Natural killer cell treated with Interleukin-12 subunit alpha and Interleukin-12 subunit beta and Interleukin-15 and Interleukin-18, amount 100 ng/mL, for 72 hours (primary cell): ENCODE measurements at places on chromosomes 4 and X.

- no peak for DNase-seq
These were observed 46.4 kb downstream of the PAGE2 start for GRCh38 chrX:55135171-55135570.

DNA sequence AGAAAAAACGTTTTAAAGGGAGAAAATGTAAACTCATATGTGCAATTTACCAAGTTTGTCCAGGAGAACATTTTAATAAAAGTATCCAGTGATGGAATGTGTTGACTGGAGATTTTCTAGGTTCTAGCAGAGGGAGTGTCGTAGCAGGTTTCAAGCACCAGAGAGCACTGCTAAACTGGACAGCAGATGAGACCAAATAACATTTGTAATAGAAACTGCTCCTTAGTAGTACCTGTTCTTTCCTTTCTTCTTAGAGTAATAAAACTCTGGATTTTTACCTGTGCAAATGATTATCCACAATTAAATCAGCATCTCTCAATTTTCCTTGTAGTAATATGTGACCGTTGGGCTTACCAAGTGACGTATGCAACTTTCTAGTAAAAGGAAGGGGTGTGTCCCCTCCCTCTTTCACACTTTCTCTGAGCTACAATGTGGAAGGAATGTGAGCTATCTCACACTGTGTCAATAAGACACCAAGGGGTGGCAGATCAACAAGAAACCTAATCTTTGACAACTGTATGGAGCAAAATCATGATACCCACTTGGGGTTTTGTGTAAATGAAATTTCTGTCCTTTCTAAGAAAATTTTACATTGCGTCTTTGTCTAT lies 9.5 kb downstream of the HPGDS start:
- DNase-seq = no peak

GRCh38 chr4:14028862-14029261 lies 401.3 kb upstream of the BOD1L1 start:
- DNase-seq = no peak

- no peak for DNase-seq
These were observed 64.0 kb upstream of the FGF13 start for GRCh38 chrX:138775517-138775916.

DNA sequence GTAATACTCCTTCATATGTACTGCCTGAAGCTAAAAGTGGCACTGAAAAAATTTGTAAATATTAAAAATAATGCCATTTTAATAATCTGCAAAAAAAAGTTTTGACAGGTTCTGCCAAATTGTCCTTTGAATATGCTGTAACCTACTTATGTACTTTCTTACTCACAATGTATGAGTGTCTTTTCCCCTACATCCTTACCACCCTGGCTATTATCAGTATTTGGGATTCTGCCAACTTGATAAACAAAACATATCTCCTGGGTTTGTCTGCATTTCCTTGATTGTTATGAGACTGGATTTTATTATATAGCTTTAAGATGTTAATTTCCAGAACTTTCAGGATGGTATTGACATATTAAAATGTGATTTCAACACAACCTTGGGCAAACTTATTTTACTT lies 187.9 kb downstream of the CHM start:
- no peak for DNase-seq

DNA sequence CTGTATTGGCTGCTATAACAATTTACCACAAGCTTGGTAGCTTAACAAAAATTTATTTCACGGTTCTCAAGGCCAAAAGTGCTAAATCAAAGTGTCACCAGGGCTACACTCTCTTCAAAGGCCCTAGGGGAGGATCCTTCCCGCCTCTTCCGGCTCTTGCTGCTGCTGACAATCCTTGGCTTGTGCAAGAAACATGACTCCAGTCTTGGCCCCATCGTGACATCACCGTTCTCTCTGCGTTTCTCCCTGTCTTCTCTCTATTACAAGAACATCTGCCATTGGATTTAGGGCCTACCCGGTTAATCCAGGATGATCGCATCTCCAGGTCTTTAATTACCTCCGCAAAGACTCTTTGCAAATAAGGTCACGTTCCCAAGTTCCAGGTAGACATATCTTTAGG lies 10.4 kb upstream of the CLCN4 start:
- DNase-seq = no peak
